ENCODE measurements at places on chromosomes 6 and 20. TPM values are rescaled to one million over a fixed set of nuclear protein-coding genes. Genes with fewer than 3 reads are reported as not detected.

Gene NR2E1
- not detected for total RNA-seq

- no peaks in the 10 kb centered on the region for H3K36me3 ChIP-seq
- no peak overlapping the region for H3K4me3 ChIP-seq
- no peaks in the 10 kb centered on the region for H3K27me3 ChIP-seq
- H3K27ac ChIP-seq: no peak overlapping the region
- DNase-seq: no peak
These were observed 18.3 kb upstream of the RANBP9 start for GRCh38 chr6:13729891-13730290.

GRCh38 chr6:98909236-98909635 lies 38.5 kb downstream of the FBXL4 start:
- no peaks in the 10 kb centered on the region for H3K4me1 ChIP-seq
- DNase-seq: no peak
- no peaks in the 10 kb centered on the region for H3K27me3 ChIP-seq

Gene TREM1
- not detected for total RNA-seq

DNA sequence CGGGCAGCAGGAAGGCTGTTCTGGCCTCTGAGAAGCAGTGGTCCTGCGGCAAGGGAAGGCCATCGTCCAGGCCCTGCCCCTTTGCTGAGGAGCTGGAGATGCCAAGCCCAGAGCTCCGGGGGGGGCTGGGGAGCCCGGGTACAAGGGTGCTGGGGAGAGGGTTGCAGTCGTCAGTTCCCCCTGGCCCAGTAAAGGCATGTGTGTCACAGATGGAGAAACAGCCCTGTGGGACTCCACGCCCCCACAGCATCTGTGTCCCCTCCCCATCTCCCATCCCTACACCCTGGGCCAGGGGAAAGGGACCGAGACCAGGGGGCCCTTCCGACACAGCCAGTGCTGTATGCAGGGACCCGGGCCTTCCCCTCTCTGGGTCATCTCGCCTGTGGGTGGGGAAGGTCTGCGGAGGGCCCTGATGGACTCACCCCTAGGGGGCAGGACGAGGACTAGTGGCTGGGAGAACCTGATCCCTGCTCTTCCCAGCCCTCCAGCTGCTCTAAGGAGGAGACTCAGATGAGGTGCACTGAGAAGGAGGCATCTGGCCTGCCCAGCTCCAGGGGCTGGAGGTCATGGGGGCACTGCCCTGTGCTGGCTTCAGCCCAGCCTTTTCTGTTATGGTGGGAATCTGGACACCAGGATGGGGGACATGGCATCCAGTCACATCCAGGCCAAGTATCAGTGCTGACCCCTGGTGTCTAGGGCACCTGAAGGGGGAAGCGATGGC lies 609 bp downstream of the MYL9 start:
- no peaks in the 10 kb centered on the region for H3K36me3 ChIP-seq
- peaks cover 16% of the 10 kb centered on the region for H3K4me1 ChIP-seq
- H3K27ac ChIP-seq: peak overlapping the region; percentile 39
- DNase-seq: peak; percentile 78

DNA sequence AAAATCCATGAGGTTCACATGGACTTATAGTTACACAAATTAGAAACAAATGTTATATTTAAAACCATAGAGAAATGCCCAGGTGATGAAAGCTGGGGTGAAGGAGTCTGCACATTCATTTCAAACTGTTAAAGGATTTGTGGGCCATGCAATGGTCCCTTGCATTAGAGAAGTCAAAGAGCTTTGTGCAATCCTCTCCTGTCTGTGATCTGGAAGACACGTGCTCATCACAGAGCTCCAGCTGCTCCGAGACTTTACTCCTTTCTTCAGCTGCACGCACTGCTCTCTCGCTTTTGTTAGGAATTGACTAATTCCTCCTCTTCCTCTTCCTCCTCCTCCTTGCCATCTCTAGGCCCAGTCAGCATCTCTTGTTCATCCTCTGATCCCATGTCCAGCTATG lies 4.1 kb upstream of the AIF1 start:
- no peak overlapping the region for H3K4me3 ChIP-seq
- DNase-seq: no peak
- no peaks in the 10 kb centered on the region for H3K27me3 ChIP-seq
- H3K27ac ChIP-seq: no peak overlapping the region
- peaks cover 20% of the 10 kb centered on the region for H3K4me1 ChIP-seq

Gene PHACTR3
- 0.93 TPM for total RNA-seq

Gene CLVS2
- total RNA-seq: 0.66 TPM

Gene HLA-DPB1
- 37.6 TPM for total RNA-seq

Gene PSORS1C1
- total RNA-seq: 0.16 TPM

- peaks cover 15% of the 10 kb centered on the region for H3K27me3 ChIP-seq
- peak overlapping the region; percentile 6 for H3K4me3 ChIP-seq
- peak overlapping the region; percentile 8 for H3K27ac ChIP-seq
- H3K36me3 ChIP-seq: no peaks in the 10 kb centered on the region
These were observed 7.3 kb upstream of the COL12A1 start for GRCh38 chr6:75213112-75213511.

GRCh38 chr6:11121851-11122250 lies 10.3 kb upstream of the ERVFRD-1 start:
- DNase-seq: no peak
- peaks cover 5% of the 10 kb centered on the region for H3K4me1 ChIP-seq
- H3K36me3 ChIP-seq: no peaks in the 10 kb centered on the region
- H3K27ac ChIP-seq: no peak overlapping the region

GRCh38 chr20:49397525-49397924 lies 84.9 kb downstream of the KCNB1 start:
- H3K4me1 ChIP-seq: no peaks in the 10 kb centered on the region
- no peak overlapping the region for H3K4me3 ChIP-seq
- no peaks in the 10 kb centered on the region for H3K36me3 ChIP-seq
- no peaks in the 10 kb centered on the region for H3K27me3 ChIP-seq
- DNase-seq: no peak

GRCh38 chr6:13831615-13832014 lies 17.3 kb upstream of the MCUR1 start:
- no peaks in the 10 kb centered on the region for H3K36me3 ChIP-seq
- H3K4me1 ChIP-seq: no peaks in the 10 kb centered on the region
- no peak overlapping the region for H3K27ac ChIP-seq
- no peak overlapping the region for H3K4me3 ChIP-seq
- H3K27me3 ChIP-seq: no peaks in the 10 kb centered on the region

- H3K27ac ChIP-seq: no peak overlapping the region
- no peaks in the 10 kb centered on the region for H3K36me3 ChIP-seq
- peaks cover 14% of the 10 kb centered on the region for H3K4me1 ChIP-seq
- H3K4me3 ChIP-seq: no peak overlapping the region
These were observed 223.0 kb downstream of the NKAIN2 start for GRCh38 chr6:124026694-124027093.

GRCh38 chr20:22848364-22848763 lies 186.7 kb upstream of the SSTR4 start:
- H3K27ac ChIP-seq: no peak overlapping the region
- DNase-seq: no peak
- H3K4me3 ChIP-seq: no peak overlapping the region
- H3K4me1 ChIP-seq: no peaks in the 10 kb centered on the region
- H3K36me3 ChIP-seq: no peaks in the 10 kb centered on the region

Gene NNAT
- total RNA-seq: 4.3 TPM

- peaks cover 13% of the 10 kb centered on the region for H3K4me1 ChIP-seq
- no peaks in the 10 kb centered on the region for H3K36me3 ChIP-seq
- H3K27ac ChIP-seq: no peak overlapping the region
- no peak overlapping the region for H3K4me3 ChIP-seq
These were observed 30.4 kb downstream of the TRMT6 start for GRCh38 chr20:5919626-5920544.

Gene LY6G6C
- not detected for total RNA-seq

- no peak overlapping the region for H3K27ac ChIP-seq
- DNase-seq: peak; percentile 34
- H3K36me3 ChIP-seq: no peaks in the 10 kb centered on the region
- no peaks in the 10 kb centered on the region for H3K27me3 ChIP-seq
- no peak overlapping the region for H3K4me3 ChIP-seq
These were observed 13.5 kb downstream of the REV3L start for GRCh38 chr6:111469543-111469942.

Gene POPDC3
- 5.1 TPM for total RNA-seq

DNA sequence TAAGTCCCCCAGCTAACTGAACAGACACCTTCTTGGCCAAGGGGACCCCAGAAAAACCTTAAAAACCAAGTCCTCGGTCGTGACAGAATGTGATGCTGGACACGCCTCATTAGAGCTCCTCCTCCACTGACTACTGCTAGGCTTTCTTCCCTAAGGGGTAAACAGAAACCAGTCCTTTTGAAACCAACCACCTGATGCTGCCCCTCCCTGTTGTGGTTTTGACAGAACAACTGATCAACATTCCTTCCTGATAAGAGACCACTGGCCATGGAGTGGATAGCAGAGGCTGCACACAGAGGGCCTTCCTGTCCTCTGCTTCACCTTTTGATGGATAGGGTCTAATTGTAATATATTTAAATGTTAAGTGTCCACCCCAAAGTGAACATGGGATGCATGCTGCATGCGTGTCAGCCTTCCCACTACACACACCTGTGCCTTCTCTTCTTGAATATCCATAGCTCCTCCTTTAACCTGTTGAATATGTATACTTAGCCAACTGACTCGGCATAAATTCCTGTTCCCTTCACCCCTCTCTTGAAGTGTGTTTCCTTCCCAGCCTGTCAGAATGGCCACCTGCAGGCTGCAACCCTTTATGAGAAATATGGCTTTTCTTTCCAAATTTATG lies 27.9 kb upstream of the SLC2A12 start:
- no peaks in the 10 kb centered on the region for H3K36me3 ChIP-seq
- H3K27ac ChIP-seq: no peak overlapping the region
- no peaks in the 10 kb centered on the region for H3K4me1 ChIP-seq
- no peak overlapping the region for H3K4me3 ChIP-seq
- H3K27me3 ChIP-seq: no peaks in the 10 kb centered on the region

Gene PRKN
- 0.39 TPM for total RNA-seq

Gene PACRG
- total RNA-seq: 1.7 TPM

DNA sequence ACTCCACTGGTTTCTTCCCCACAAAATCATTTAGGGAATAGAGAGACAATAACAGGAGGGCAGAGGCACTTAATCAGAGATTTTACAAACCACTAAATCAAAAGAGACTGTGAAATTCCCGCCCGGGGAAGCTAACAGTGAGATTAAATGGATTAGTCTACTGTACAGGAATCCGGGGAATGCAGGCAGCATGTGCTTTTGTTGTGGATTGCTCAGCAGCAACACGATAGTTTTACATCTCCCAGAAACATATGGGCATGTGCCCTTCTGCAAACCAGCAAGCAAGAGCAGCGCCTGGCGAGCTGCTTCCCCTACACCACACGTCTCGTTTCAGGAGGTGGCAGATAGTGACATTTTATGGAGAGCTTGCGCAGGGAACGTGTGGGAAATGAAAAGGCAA lies 382.3 kb downstream of the CD83 start:
- no peak overlapping the region for H3K27ac ChIP-seq
- H3K4me1 ChIP-seq: no peaks in the 10 kb centered on the region
- H3K27me3 ChIP-seq: no peaks in the 10 kb centered on the region
- H3K4me3 ChIP-seq: no peak overlapping the region

Gene RSPH3
- 2.4 TPM for total RNA-seq

DNA sequence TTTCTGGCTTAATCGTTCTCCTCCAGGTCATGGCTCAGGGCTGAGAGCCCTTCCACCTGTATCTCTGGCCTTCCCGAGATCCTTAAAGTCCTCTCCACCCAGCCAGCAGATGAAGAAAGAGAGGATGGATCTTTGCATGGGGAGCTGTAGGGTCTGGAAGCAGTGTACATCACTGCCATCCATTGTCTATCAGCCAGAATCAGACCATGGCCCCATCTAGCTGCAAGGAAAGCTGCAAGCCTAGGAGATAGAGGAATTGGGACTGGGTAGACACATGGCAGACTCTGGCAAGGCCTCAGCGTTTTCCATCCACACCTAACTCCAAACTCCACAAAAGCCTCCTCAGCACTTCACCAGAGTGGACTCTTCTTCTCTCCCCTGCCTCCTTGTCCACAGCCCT lies 113.8 kb upstream of the MAFB start:
- no peak overlapping the region for H3K27ac ChIP-seq
- H3K4me3 ChIP-seq: no peak overlapping the region
- H3K27me3 ChIP-seq: no peaks in the 10 kb centered on the region
- no peaks in the 10 kb centered on the region for H3K4me1 ChIP-seq

- no peaks in the 10 kb centered on the region for H3K27me3 ChIP-seq
- H3K36me3 ChIP-seq: no peaks in the 10 kb centered on the region
- no peaks in the 10 kb centered on the region for H3K4me1 ChIP-seq
- DNase-seq: no peak
- no peak overlapping the region for H3K27ac ChIP-seq
These were observed 24.6 kb upstream of the CCDC167 start for GRCh38 chr6:37524025-37524969.

GRCh38 chr20:32896521-32897280 lies 38.0 kb downstream of the EFCAB8 start:
- no peaks in the 10 kb centered on the region for H3K36me3 ChIP-seq
- no peaks in the 10 kb centered on the region for H3K27me3 ChIP-seq
- DNase-seq: no peak

DNA sequence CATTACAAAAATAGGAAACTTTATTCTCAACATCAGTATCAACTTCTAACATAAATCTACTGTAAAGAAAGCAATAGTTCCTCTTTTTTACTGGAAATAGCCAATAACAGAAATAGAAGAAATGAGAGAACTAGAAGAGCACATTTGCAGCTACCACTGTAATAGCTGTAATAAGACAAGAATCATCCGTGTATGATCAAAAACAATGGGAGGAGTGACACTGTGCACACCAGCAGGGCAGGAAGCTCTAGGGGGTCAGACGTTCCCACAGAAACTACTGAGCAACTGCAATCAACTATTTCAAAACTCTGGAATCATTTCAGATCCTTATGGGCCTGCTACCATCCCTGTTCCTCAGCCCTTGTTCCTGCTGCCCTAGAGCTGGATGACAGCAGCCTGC lies 43.7 kb downstream of the NINL start:
- H3K27ac ChIP-seq: no peak overlapping the region
- no peak for DNase-seq
- no peaks in the 10 kb centered on the region for H3K36me3 ChIP-seq
- peaks cover 37% of the 10 kb centered on the region for H3K4me1 ChIP-seq
- H3K27me3 ChIP-seq: no peaks in the 10 kb centered on the region

- H3K4me1 ChIP-seq: peaks cover 14% of the 10 kb centered on the region
- H3K36me3 ChIP-seq: no peaks in the 10 kb centered on the region
- DNase-seq: no peak
- no peak overlapping the region for H3K4me3 ChIP-seq
- no peak overlapping the region for H3K27ac ChIP-seq
These were observed 4.7 kb downstream of the SAPCD1 start for GRCh38 chr6:31767096-31767645.

GRCh38 chr20:63064310-63064709 lies 57.5 kb upstream of the BHLHE23 start:
- H3K27ac ChIP-seq: no peak overlapping the region
- H3K4me3 ChIP-seq: no peak overlapping the region
- DNase-seq: no peak
- H3K4me1 ChIP-seq: no peaks in the 10 kb centered on the region
- no peaks in the 10 kb centered on the region for H3K36me3 ChIP-seq

GRCh38 chr6:111971866-111972532 lies 81.9 kb upstream of the CCN6 start:
- no peaks in the 10 kb centered on the region for H3K27me3 ChIP-seq
- no peak for DNase-seq
- no peaks in the 10 kb centered on the region for H3K36me3 ChIP-seq
- no peak overlapping the region for H3K4me3 ChIP-seq

Gene SRSF12
- 2.6 TPM for total RNA-seq

- H3K27me3 ChIP-seq: peaks cover 6% of the 10 kb centered on the region
- peak overlapping the region; percentile 67 for H3K27ac ChIP-seq
- peak; percentile 66 for DNase-seq
These were observed 65.7 kb downstream of the SRC start for GRCh38 chr20:37411408-37412219.

- no peak for DNase-seq
These were observed 97.5 kb upstream of the TMEM30A start for GRCh38 chr6:75381877-75382633.

Gene JPH2
- total RNA-seq: 0.78 TPM

Gene MCCD1
- total RNA-seq: not detected

- H3K36me3 ChIP-seq: no peaks in the 10 kb centered on the region
- no peaks in the 10 kb centered on the region for H3K27me3 ChIP-seq
- H3K27ac ChIP-seq: no peak overlapping the region
These were observed 349.8 kb downstream of the CDH4 start for GRCh38 chr20:61601853-61602252.

Measured in GM23338 (cell line).